ENCODE measurements at places on chromosomes 3 and 15.

DNA sequence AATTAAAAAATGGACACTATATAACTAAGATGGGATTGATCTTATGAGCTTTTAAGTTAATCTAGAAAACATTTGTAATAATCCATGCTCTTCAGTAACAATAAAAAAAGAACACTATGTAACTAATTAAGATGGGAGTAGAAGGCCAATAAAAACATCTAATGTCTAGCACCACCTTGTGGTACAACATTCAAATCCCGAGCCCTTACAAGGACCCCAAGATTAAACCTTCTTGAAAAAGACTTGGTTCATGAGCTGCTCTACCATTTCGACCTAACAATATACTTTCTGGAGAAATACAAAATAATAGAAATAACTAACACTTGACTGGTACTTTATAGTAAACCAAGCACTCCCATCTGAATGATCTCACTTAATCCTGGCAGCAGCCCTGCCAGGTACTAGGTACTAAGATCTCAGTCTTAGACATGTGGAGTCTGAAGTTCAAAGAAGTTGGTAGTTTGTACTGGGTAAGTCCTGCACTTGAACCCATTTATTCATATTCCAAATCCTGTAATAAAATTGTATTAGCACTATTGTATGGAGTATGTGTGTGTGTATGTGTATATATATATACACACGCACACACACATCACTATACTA is 21.8 kb downstream of the METTL6 start:
- DNase-seq: no peak

DNA sequence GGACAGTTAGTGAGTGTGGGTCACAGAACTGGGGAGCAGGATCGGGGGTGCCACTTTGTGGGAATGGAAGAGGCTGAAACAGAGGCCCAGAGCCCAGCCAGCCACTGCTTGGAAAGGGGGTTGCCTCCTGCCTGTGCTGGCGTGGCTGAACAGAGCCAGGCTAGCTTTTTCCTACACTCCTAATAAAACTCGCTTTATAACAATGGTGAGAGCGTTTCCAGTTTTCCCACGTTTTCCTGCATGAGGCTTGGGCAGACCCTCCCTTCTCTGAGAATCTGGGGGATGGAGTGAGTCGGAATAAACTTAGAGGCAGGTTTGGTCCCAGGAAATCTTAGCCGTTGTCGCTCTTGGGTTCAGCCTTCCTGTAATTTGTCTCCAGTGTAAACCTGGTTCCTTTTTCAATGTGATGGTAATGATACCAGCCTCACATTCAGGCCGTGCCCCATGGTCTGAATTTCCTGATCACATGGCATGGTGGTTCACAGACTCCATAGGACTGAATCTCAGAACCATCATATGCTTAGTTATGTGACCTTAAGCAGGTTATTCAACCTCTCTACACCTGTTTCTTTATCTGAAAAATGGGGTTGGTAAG is 6.5 kb upstream of the FGD5 start:
- no peak for DNase-seq

GRCh38 chr3:125513490-125514115 is 6.4 kb downstream of the SNX4 start:
- DNase-seq: no peak

DNA sequence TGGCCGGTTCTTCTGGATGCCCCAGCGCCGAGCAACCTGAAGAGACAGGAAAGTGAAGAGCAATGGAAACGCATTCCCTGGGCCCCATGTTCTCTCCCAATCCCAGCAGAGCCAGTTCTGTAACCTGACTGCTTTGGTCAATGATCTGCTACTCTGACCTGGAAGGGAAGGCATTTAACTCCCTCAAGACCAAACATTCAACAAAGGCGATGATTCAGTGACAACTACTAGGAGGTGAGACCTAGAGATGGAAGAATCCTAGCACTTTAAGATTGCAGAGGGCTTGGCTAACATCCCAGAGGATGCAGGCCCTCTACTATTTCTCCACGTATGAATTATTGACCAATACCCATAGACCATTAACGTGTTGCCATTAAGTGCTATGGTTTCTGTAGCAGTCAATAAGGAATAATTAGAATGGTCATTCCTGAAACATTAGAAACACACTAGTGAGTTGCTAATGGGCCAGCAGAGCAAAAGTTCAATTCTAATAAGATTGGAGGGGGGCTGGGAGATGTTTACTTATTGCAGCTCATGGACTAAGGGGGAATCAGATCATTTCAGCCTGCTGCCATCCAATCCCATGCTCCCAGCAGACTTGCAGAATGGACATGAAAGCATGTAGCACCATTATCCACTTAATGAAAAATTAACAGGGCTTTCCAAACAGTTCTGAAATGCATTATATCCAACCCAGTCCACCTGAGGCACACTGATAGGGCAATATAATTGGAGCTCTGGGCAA is 56.6 kb downstream of the ETV5 start:
- DNase-seq: no peak

GRCh38 chr15:29522373-29523276 is 253.0 kb upstream of the NSMCE3 start:
- no peak for DNase-seq

- DNase-seq: no peak
Observed at GRCh38 chr15:71646767-71647486, 163.4 kb upstream of the NR2E3 start.

DNA sequence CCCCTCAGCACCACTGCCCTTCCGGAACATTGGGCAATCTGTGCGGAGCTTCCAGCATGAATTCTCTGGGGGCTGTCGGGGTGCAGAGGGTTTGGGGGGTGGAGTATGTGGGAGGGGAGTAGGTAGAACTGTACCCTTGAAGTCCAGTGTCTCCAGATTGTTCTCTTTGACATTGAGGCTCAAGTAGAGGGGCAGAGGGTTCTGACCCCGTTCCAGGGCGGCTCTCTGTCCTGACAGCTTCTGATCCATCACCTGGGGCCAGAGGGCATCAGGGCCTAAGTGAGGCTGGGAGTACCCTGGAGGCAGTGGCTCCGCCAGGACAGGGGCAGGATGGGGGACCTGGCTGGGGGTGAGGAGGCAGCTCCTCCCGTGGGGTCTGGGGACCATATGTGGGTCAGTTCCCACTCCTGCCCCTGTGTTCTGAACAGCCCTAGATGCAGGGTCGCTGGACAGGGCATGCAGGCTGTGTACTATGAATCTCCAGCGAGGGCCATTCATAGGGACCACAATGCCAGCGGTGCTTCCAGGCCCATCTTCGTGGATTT is 22.1 kb downstream of the PLA2G4D start:
- DNase-seq: peak; percentile 14

DNA sequence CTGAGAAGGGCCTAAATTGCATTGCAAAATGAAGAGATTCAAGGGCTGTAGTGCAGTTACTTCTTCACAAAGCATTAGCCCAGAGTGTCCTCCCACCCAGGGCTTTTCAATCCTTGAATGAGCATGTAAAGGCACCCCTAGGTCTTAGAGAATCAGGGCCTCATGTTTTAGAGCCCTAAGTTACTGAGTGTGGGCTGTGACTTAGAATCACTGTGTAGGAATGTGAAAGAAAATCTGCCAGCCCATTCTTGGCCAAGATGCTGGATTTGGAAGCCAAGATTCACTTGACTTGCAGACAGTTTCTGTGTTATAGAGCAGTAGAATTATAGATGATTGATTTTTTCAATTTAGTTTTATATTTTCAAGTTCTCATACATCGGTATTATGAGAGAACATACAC is 153.2 kb downstream of the MYRIP start:
- peak; percentile 73 for DNase-seq

DNA sequence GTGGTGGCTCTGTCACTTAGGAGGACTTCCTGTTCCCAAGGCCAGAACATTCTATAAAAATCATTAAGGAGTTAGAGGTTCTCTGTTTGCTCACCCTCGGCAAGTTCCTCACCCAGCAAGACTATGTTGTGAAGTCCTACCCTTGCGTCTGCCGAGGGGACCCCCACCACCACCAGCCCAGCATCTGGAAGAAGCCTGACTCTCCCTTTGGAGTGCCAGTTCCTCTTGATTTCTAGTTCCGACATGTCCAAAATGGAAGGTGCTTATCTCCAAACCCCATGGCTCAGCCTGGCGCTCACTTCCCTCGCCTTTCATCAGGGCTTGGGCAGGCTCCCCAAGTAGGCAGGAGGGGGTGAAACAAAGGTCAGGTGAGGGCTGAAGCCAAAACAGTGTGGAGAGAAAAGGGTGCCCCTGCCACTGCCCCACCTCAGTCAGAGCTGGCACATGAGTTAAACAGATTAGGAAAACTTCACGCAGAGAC is 41.0 kb downstream of the BHLHE40 start:
- no peak for DNase-seq

GRCh38 chr3:132180337-132180791 is 136.8 kb upstream of the ACP3 start:
- no peak for DNase-seq

GRCh38 chr15:56325186-56325585 is 40.0 kb upstream of the TEX9 start:
- DNase-seq: no peak

DNA sequence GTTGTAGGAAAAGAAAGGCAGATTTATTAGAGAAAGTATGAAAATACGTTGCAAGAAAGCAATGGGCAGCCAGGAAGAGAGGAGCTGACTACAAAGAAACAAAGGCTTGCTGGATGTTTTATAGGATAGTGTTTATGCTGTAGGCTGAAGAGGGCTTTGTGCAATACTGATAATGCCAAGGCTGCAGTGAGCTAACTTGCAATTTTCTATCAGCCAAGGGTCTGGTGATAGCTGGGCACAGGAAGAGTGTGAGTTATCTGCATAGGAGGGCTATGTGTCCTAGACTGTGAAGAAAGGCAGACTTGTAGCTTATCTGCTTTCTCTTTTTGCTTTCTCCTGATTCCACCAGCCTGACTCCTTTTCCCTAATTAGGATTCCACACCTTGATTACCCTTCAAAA is 51.3 kb upstream of the OSBPL11 start:
- no peak for DNase-seq

DNA sequence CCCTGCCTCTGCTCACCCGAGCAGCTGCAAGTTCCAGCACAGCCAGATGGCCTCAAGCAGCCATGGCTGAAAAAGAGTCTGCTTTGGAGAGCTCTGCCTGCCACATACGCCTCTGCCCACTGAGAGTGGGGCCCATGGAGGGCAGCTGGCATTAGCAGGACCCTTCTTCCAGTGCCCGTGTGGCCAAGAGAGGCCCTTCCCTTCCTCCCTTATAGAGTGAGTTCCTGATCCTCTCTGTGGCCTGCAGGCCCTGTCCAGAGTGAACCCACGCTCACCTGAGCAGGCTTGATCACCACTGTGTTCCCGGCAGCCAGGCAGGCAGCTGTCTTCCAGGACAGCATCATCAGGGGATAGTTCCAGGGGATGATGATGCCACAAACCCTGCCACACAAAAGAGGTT is 41.4 kb upstream of the SLC41A3 start:
- no peak for DNase-seq

- DNase-seq: no peak
Observed at GRCh38 chr15:53193149-53193548, 403.0 kb upstream of the ONECUT1 start.

DNA sequence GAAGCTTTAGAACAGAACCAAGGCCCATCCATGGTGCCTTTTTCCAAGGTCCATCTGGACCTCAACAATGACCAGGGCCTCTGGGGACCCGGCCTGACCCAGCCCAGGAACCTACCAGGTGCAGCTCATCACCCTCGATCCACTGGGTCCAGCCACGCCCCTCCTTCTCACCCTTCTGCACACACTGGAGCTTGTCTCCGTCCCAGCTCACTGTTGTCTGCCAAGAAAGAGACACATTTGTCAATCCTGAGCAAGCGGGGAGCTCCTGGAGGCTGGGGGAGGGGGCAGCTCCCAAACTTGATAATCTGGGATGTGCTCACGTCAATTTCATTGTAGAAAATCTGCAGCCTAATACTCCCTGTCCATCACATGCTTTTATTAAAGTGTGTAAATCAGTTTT is 21.2 kb downstream of the RBP1 start:
- no peak for DNase-seq

GRCh38 chr3:140081887-140082286 is 146.9 kb downstream of the CLSTN2 start:
- DNase-seq: no peak

DNA sequence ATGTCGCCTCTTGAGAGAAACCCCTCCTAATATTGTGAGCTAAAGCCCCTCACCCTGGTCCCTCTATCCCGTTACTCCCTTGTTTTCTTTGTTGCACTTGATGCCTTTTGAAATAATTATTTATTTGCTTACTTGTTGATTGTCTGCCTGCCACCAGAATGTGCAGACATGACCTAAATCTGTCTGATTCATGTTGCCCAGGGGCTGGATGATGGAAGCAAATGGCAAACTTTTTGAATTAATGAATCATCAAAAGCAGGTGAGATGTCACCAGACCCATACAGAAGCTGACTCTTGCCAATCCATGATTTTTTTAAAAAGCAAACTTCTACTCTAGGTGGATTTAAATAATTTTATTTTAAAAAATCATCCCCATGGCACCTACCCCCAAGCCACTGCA is 49.3 kb downstream of the GRIP2 start:
- no peak for DNase-seq

DNA sequence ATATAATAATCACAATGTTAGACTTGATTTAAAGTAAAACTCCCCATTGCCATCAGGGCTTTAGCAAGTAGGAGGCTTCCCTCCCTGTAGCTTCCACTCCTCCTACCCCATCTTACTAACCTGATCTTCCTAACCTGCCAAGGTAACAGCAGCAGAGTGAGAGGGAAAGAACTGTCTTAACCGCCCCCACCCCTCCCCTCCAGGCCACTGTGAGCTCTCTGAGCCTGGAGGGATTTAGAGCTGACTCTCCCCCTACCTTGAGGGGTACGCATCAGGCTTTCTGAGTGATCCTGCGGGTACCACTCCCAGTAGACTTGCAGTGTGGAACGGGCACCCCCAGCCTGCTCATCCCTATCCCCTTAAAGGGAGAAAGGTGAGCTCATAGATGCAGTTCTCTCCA is 11.4 kb upstream of the PRSS50 start:
- no peak for DNase-seq

DNA sequence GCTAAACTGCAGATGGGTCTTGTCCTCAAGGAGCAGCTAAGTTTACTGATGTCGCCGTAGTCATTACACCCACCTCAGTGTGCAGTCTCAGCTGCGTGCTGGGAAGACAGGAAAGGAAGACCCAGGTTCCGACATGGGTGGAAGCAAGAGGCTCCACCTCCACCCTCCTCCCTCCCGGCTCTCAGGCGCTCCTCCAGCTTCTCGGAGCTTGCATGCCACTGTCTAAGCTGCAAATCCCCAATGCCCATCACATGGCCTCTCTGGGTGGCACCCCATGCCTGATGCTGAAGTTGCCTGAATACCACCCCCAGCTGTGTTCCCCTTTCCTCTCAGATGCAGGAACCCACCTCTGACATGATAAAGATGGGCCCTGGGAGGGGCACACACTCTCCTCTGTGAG is 58.5 kb downstream of the MGLL start:
- no peak for DNase-seq

DNA sequence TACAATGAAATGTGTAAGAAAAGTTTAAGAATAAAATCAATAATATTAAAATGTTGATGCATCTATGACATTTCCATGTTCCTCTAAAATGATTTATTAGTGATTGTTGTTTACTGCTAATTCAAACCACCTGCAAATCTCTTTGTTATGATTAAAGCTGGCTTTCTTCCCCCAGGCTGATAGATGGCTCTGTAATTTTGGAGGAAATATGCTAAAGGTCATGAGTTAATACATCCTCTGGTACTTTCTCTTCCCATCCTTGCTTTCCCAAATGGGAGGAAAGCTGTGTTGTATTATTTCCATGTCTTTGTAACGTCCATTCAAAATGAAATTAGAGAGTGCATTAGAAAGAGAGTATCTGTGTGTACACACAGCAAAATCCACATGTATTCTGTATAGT is 139.5 kb upstream of the TMCO5A start:
- DNase-seq: no peak

GRCh38 chr3:123909785-123910184 is 25.7 kb upstream of the MYLK start:
- DNase-seq: no peak

GRCh38 chr3:52430416-52430810 is 14.5 kb downstream of the SEMA3G start:
- DNase-seq: no peak
